ENCODE measurements at places on chromosomes 3 and 15.

DNA sequence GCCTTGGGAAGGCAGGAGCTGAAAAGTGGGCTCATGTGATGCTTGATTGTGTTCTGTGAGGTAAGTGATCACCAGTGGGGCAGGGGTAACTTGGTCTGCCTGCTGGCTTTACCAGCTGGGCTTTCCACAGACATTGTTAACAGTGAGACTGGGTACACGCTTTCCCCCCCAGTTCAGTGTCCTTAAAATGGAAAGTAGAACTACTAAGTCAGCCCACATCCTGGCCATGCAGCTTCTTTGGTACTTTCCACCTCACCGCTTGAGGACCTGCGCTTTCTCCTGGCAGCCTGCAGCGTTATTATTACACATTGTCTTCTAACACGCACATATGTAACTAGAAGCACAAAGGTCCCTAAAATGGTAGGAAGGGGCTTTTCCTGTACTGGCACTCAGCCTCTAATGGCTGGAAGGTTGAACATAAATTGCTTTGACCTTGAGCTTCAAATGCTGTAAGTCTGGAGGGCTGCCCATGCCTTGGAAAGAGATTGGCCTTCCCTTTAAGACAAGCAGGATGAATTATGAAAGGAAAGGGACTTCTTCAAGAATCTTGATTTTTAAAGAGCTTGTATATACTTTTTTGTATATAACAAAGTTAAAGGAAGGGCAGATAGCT, 216.1 kb upstream of the ROPN1 start:
- peak; percentile 11 for DNase-seq

- DNase-seq = no peak
Measured at GRCh38 chr3:46995901-46996562, 16.6 kb downstream of the NBEAL2 start.

DNA sequence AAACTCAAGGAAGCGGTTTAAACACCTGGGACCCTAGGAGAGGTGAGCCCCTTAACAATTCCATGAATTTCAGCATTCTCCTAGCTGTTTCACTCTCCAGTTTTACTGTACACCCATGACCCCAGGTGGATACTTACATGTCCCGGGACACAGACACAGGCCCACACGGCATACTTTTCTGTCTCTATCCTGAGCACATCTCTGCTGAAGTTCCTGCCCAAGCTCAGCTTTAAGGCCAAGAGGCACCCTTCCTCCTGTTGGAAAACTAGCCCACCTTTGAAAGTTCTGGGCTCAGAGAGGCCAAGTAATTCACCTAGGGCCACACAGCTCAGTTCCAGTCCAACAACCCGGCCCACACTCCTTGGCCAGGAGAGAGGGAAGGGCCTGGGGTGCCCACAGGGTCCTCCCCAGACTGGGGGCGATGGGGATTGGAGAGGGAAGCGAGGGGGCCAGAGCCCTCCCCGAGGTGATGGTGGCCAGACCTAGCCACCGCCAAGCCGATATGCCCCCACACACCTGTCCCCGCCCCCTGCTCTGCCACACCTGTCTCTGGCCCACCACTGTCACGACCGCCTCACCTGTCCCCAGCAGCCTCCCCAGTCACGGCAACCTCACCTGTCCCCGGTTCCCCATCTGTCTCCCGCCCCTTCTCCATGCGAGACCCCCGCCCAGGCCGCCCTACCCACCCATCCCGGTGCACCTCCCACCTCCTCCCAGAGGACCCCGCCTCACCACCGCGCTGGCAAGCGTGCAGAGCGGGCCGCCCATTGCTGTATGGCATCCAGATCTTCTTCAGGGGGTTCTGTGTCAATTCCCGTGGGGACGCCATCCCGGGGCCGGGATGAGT, 431 bp downstream of the PFKFB4 start:
- DNase-seq = no peak

DNA sequence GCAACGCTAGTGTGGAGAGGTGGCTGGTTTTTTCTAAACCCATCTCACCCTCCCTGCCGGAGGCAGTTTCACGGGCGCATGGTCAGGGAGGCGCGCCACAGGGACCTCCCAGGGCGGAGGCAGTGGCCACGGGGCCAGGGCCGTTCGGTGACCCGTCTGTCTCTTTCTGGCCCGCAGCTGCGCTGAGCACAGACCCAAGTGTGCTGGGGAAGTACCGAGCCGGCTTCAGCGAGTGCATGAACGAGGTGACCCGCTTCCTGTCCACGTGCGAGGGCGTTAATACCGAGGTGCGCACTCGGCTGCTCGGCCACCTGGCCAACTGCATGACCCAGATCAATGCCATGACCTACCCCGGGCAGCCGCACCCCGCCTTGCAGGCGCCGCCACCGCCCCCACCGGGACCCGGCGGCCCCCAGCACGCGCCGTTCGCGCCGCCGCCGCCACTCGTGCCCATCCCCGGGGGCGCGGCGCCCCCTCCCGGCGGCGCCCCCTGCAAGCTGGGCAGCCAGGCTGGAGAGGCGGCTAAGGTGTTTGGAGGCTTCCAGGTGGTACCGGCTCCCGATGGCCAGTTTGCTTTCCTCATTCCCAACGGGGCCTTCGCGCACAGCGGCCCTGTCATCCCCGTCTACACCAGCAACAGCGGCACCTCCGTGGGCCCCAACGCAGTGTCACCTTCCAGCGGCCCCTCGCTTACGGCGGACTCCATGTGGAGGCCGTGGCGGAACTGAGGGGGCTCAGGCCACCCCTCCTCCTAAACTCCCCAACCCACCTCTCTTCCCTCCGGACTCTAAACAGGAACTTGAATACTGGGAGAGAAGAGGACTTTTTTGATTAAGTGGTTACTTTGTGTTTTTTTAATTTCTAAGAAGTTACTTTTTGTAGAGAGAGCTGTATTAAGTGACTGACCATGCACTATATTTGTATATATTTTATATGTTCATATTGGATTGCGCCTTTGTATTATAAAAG, 1.8 kb downstream of the HES1 start:
- no peak for DNase-seq

GRCh38 chr15:81924729-81925128, 121.1 kb downstream of the MEX3B start:
- DNase-seq = no peak

- peak; percentile 17 for DNase-seq
Measured at GRCh38 chr15:64263567-64263966, 92.4 kb downstream of the CSNK1G1 start.

DNA sequence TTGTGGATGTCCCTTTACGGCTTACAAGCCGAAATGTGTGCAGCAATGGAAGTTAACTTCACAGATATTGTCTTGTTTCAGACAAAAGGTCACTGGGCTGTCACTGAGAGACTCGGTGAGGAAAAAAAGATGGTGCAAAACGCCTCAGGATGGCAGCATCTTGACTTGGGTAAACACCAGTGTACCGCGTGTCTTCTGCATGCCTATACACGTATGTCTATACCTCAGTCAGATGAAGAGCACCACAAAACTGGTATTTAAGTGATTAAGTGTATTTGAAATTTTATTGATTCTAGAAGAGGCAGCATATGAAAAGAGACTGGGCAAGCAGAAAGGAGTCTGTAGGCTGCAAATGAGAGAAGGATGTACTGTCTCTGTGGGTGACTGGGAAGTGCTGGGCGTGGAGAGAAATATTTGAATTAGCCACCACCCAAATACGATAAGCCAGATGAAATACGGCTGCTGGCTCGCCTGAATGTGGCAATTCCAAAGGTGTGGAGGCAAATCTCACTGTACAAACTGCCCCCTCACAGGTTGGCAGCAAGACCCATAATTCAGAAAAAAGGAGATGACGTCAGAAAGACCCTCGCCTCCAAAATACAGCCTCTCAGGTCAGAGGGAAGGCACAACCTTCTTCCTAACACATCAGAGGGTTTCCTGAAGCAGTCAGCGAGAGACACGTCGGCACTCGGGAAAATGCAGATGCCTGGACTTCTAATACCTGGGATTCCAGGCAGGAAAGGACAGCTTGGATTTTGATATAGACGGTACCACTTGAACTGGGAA, 53.4 kb upstream of the NEO1 start:
- DNase-seq = no peak

GRCh38 chr3:61420136-61420759, 141.1 kb upstream of the PTPRG start:
- no peak for DNase-seq

DNA sequence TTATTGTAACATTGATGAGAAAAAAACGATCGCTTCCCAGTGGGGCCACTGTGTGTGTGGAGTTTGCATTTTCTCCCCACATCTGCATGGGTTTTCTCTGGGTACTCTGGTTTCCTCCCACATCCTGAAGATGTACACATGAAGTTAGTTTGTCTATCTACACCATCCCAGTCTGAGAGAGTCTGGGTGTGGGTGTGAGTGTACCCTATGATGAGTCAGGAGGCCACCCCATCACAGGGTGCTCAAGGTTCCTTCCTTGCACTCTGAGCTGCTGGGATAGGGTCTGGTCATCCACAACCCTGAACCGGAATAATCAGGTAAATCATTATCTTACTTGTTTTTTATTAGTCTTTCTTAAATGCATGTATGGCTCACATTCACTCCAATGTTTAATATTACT, 457.1 kb downstream of the NTRK3 start:
- no peak for DNase-seq

DNA sequence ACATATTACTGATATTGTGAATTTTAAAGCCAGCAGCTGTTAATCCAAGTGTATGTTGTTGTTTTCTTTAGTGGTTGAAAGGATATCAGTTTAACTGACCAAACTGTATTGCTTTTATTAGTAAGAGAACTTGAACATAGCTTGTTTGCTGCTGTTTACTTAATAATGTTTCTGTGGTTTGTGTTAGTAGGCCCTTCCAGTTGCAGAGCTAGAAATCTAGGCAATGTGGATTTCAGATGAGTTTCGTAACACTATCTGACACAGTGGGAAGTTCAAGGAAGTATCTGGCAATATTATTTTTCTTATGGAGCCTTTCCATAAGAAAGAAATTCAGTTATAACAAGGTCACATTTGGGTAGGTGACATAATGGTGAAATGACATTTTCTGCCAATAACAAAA, 18.5 kb downstream of the ZNF609 start:
- DNase-seq = no peak

- no peak for DNase-seq
Measured at GRCh38 chr15:75371486-75371885, 3.1 kb upstream of the MAN2C1 start.

DNA sequence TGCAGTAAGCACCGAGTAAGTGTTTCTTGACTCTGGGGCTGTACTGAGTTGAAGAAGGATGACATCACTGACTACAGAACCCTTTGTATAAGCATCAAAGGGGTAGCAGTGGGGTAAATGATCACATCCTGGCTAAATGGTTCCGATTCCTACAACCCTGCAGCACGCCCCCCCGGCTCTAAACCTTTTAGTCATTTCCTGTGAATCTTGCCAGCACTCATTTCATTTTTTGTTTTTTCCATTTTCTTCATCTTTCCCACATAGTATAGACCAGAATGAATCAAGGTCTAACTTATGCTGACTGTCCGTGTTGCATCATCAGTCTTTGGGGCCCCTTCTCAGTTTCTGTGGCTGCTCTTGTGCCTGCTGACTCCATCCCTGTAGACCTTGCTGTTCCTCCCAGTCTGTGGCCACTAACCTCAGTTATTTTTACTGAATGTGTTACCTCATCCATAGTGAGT, 383.1 kb upstream of the TPRG1 start:
- peak; percentile 47 for DNase-seq

DNA sequence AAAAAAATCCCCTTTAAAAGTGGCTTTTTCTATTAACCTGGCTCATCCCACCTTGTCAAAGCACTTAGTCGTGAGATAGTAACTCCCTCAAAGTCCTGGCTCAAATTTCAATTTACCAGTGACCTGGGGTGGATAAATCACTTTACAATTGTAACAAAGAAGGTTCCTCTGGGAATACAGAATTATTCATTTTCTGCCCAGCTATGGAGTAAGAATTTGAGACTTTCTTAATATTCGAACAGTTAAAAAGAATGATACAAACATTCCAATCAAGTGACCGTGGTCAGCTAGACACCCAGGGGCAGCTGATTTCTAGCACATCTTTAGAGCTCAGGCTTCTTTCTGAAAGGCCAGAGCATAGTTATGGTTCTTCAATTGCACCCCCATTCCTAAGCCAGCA, 291.0 kb upstream of the TGFBR2 start:
- no peak for DNase-seq

- DNase-seq = no peak
Measured at GRCh38 chr3:130851277-130851676, 42.6 kb upstream of the ATP2C1 start.

- DNase-seq = no peak
Measured at GRCh38 chr3:126431103-126431534, 36.4 kb downstream of the CFAP100 start.

- DNase-seq = no peak
Measured at GRCh38 chr3:127606981-127607595, 8.9 kb downstream of the MCM2 start.

DNA sequence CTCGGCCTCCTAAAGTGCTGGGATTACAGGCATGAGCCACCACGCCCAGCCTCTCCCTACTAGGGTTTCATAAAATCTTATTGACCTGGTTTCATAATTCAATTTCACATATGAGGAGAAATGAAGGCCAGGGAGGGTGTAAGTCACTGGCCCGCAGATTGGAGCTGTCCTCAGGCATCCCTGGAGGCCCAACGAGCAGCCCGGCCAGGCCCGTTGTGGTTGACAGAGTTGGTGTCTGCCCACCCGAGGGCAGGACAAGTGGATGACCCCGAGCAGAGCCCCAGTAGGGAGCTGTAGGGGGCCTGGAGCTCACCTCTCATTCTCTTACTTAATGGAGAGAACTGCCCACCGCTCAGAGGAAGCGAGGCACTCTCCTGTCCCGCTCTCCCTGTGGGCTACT, 78.9 kb downstream of the CPN2 start:
- no peak for DNase-seq

- no peak for DNase-seq
Measured at GRCh38 chr3:30201715-30202114, 404.7 kb upstream of the TGFBR2 start.

DNA sequence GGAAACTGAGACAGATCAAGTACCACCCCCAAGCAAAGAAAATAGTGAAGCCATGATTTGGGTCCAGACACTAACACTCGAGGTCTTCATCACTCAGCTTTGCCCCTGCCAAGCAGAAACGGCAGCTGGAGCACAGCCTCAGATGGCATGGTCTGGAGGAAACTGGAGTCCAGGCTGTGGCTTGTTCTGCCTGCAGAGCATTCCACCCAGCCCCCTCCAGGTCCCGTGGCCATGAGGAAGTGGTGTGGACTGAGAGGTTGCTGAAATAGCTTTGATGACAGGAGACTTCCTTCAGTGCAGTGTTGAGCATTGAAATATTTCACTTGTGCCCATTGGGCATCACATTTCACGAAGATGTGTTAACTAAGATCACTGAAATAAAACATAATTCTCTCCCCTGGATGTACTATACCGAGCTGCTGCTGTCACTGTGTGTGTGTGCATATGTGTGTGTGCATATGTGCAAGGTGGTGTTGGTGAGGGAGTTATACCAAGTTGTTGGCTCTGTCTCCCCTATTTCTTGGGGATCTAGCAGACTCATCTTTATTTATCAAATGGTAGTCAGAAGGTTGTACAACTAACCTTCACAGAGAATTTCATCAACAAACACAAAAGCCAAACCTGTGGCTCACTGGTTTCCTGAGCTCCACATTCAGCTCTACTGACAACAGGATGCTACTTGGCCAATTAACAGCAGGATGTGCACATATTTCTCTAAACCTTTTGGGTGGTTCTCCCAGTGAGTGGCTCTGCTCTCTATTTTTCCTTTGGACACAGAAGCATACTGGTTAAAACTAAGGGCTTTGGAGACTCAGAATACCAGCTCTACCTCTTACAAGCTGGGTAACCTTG, 660.1 kb upstream of the CFAP20DC start:
- peak; percentile 83 for DNase-seq

Measured in Jurkat, Clone E6-1 (cell line).